ENCODE measurements at places on chromosomes 11 and 22.

- DNase-seq = no peak
These were observed 21.4 kb upstream of the FLRT1 start for GRCh38 chr11:64014356-64014755.

DNA sequence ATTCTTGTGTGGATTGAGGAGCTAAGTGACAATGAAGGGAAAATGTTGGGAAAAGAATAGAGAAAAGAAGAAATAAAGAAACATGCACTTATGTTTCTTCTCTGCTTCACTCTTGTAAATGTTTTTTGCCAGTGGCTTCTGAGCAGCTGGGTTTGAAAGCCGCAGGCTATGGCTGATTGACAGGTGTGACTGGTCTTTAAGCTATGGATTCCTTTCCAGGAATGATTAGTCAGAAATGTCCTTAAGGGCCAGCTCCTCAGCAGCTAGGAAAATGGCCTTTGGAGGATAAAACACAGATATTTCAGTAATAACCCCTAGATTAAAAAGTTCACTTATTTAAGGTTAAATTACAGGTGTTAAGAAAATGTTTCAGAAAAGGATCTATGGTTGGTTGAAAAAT lies 6.5 kb upstream of the USP28 start:
- DNase-seq = no peak

DNA sequence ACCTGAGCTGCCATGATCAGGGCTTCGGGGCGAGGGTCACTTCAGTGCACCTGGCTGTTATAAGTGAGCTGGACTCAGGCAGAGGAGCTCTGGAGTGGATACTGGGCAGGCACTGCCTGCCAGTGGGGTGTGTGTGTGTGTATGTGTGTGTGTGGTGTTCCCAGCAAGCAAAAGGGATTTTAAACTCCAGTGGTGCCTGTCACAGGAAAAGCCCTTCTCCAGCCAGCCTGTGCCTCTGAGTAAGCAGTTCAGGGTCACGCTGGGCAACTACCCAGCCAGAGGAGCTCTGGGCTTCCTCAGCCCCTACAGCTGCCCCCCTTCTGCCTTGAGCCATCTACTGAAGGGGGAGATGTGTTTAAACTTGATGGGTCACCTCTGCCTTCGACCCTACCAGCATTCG lies 109.0 kb downstream of the OSBP2 start:
- DNase-seq = peak; percentile 44

DNA sequence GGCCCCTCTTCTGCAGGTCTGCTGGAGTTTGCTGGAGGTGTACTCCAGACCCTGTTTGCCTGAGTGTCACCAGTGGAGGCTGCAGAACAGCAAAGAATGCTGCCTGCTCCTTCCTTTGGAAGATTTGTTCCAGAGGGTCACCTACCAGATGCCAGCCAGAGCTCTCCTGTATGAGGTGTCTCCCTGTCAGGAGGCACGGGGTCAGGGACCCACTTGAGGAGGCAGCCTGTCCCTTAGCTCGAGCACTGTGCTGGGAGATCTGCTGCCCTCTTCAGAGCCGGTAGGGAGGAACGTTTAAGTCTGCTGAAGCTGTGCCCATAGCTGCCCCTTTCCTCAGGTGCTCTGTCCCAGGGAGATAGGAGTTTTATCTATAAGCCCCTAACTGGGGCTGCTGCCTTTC lies 207.9 kb downstream of the FAT3 start:
- no peak for DNase-seq

GRCh38 chr11:36385121-36385970 lies 89.3 kb downstream of the PRR5L start:
- peak; percentile 40 for DNase-seq

- DNase-seq = peak; percentile 16
These were observed 65.3 kb downstream of the PRDM11 start for GRCh38 chr11:45211732-45212131.

DNA sequence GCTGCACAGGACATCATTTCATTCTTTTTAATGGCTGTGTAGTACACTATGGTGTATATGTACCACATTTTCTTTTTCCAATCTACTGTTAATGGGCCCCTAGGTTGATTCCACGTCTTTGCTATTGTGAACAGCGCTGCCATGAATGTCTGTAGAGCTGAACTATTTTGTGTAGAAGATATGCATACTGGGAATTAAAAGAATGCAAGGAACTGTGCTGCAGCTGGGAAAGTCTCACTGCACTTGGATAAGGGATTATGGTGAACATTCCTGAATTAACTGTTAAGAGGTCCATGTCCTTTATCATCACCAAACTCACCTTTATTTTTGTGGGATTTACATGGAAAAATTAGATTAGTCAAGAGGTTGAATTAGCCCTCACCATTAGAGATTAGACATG lies 224.7 kb downstream of the SNX19 start:
- DNase-seq = no peak

- DNase-seq = peak; percentile 2
These were observed 34.7 kb upstream of the SEPTIN5 start for GRCh38 chr22:19679522-19680101.

GRCh38 chr22:30486661-30487115 lies 14.9 kb upstream of the SEC14L3 start:
- DNase-seq = no peak

GRCh38 chr11:130390071-130390758 lies 38.2 kb downstream of the ADAMTS8 start:
- peak; percentile 32 for DNase-seq

DNA sequence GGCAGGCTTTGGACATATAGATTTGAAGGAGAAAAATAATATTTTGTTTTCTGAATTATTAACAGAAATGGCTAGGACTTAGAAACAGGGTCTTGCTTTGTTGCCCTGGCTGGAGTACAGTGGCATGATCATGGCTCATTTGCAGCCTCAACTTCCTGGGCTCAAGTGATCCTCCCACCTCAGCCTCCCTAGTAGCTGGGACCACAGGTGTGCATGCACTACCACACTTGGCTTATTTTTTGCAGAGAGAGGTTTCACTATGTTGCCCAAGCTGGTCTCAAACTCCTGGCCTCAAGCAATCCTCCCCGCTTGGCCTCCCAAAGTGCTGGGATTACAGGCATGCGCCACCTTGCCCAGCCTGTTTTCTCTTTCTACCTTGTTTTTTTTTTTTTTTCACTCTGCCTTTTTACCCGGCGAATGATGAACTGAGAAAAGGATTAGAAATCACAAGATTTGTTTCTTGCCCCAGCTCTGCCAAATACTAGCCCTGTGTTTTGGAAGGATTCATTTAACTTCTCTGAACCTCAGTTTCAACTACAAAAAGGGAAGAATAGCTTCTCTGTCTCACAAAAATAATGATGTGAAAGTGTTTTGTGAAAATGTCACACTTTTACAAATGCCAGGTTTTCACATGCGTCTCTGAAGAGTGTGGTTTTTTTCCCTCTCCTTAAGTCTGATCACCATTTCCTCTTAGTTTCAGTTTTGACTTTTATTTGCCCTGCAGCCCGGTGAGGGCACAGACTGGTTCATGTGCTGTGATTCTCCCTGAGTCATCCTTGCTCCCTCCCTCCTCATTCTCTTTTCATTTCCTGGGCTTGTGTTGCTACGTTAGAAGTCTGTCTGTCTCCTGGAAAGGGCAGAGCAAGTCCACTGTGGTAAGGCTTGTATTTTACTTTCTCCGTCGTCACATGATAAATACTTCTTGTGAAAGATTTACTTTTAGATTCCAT lies 67.7 kb downstream of the BCL2L13 start:
- DNase-seq = peak; percentile 88

DNA sequence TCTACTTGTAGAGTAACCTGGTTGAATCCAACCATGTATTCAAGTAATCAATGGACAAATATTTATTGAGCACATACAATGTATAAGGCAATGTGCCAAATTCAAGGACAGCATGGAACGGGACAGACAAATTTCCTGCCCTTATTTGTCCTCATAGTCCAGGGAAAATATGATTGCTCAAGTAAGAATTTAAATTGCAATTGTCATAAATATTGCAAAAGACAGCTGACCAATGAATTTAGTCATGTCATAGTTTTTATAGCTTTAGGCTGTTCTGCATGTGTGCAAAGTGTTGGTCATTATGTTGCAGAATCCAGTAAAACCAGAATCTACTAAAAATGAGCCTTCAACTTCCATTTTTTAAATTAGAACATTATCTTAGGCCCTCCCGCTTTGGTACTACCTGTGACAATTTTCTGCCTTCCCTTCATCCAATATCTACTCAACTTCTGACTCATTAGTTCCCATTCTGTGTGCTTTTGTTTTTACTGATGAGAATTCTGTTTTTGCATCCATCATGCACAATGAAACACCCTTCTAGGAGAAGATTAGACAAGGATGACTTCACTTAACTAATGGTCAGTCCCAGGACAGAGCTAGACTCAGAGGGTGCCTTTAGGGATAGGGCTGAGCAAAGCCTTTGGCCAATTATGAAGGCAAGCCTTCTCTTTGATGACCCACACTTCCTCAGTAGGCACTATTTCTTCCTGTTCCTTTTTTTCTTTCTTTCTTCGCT lies 45.8 kb upstream of the FIBIN start:
- no peak for DNase-seq

DNA sequence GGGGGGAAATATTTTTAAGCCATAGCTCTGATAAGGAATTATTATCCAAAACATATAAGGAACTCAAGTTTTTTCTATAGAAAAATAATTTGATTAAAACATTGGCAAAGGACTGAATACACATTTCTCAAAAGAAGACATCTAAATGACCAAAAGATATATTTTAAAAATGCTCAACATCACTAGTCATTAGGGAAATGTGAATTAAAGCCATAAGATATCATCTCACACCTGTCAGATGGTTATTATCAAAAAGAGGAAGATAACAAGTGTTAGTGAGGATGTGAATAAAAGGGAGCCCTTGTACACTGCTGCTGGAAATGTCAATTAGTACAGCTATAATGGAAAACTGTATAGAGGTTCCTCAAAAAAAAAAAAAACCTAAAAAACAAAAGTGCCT lies 425.0 kb downstream of the DYNC2H1 start:
- no peak for DNase-seq

GRCh38 chr11:112773264-112773663 lies 188.0 kb upstream of the NCAM1 start:
- no peak for DNase-seq

DNA sequence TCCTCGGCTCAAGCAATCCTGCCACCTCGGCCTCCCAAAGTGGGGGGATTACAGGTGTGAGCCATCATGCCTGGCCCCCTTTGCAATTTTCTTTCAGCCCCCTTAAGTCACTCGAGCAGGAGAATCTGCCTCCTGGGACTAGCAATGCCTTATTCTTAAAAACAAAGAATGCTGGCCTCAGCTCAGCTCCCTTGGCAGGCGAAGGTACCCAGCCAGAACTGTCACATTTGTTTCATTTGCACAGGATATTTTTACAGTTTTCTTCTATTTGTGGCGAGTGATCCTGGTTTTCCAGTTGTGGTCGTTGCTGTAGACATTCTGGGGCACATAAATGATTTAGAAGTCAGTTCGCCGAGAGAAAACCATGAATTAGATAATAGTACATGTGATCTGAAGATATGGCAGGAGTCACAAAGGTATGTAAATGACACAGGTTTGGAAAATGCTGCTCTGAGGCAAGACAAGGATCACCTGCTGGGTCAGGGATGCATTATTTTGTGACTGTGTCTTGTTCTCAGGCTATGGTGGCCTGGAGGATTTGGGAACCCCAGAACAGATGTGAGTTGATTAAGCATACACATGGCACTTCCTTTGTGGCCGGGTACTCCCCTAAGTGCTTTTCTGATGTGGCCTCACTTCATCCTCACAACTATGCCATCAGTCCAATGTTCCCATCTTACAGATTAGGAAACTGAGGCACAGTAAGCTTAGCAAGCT lies 51.2 kb upstream of the SLC22A12 start:
- DNase-seq = no peak

- DNase-seq = peak; percentile 52
These were observed 994.0 kb upstream of the FAT3 start for GRCh38 chr11:91230647-91231046.

DNA sequence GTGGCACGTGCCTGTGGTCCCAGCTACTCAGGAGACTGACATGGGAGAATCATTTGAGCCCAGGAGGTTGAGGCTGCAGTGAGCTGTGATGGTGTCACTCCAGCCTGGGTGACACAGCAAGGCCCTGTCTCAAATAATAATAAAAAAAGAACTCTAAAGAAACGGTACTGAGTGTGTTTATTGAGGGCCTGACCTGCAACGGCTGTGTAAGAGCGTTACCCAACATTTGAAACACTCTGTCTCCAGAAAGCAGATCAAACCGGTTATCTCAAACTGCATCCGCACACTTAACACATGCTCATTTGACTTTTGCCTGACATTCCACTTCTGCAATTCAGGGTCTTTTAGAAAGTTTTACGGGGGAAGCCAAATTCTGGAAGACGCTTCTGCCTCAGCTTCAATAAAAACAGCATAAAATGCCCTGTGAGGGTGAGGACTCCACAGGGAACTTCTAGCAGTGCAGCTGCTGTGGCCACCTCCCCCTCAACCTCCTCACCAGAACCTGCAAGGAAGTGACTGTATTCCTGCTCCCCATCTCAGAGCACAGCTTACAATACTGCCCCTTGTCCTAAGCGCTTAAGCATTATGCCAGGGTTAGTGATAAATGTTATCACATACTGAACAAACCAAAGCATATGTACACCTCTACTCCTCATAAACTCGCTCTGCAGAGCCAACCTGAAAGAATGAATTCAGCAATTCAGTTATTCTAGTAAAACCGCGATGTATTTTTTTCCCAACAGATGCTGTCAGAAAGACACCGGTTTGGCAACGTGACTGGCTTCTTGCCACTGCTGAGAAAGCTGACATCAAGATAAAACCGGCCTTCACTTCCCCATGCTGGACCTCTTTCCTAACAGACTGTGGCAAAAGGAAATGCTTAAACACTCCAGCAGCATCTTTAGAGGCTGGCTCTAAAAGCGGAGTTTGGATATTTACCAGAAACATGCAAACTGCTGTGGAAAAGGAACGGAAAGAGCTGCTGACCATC lies 52.2 kb downstream of the PRDM10 start:
- DNase-seq = no peak

DNA sequence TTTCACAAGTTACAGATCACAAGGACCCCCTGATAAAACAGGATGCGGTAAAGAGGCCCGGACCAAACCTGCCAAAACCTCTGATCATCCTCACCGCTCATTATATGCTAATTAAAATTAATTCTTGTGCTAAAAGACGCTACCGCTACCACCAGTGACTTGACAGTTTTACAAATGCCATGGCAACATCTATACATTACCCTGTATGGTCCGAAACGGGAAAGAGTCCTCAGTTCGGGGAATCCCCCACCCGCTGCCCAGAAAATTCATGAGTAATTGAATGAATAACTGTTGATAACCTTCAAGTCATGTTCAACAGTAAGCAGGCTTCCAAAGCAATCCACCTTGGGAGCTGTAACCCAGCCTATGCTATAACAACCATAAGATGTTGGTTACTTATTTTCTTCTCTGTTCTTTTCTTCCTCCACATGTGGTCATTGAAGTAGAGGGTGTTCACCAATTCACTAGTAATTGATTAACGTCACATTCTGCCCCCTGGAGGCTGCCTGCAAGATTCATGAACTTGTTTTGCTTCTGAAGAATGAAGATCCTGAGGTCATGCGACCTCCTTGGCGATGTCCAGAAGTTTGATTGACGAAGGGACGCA lies 20.6 kb downstream of the APOBEC3H start:
- DNase-seq = peak; percentile 68

- peak; percentile 70 for DNase-seq
These were observed 18.2 kb upstream of the WDR74 start for GRCh38 chr11:62857541-62857982.

GRCh38 chr11:126317756-126318573 lies 14.1 kb downstream of the DCPS start:
- no peak for DNase-seq
